Hindlimb muscle (tissue), 1 donor: ENCODE measurements at places on chromosomes 1 and 21.

DNA sequence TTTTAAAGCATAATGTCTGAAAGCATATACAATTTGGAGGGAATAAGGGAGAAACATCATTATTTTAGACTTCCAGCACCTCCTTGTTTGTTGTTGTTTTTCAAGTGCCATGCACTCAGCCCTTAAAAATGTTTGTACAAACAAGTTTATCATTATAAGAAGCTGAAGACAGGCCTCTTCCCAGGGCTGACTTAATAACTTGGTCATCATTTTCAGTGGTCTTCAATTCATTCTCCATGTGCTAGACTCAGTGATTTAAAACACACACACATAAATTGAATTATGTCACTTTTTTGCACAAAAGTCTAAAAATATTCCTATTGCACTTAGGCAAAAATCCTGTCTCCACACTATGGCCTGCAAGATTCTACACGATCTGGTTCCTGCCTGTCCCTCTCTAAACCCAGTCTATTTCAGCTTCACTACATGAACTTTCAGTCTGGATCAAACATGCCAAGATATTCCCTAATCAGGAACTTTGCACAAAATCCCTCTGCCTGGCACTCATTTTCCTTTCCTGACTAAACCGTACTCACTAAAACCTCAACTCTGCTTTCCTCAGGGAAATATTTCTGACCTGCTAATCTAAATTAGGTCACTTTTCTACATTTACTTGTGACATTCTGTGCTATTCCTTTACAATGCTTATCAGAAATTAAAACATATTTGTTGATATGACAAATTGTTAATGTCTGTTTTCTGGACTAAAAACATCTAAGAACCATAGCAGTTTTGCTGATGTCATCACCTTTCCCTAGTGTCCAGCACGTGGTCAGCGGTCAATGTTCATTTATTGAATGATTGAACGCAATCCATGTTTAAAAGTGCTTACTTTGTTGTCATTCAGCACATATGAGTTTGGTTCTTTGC is 14.8 kb upstream of the GBP5 start:
- no peak for DNase-seq

DNA sequence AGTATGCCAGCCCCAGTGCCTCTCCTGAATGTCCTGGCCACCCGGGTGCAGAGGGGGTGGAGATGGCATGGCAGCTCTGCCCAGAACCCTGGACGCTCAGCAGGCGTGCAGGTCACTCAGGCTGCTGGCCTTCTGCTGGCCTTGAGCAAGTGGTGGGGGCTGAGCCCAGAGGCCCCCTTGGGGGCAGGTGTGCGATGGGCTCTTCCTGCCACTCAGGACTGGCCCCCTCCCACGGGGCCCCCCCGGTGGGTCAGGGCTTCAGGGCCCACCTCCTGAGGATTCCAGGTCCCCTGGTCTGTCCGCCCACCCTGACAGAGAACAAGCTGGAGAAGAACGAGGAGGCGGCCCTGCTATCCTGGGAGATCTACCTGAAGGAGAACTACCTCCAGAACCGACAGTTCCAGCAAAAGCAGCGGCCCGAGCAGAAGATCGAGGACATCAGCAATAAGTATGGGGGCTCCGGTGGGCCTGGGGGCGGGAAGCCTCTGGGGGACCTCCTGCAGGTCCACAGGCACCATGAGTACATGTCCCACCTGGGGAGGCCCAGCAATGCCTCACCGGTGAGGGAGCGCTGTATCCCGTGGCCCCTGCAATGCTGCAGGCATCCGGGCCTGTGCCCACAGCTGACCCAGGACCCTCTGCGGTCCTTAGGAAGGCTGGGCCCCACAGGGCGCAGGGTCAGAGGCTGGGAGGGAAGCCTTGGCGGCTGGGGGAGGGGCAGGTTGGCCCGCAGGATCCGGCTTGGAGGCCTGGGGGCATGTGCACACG is 37.0 kb upstream of the LRRC3 start:
- DNase-seq: no peak

DNA sequence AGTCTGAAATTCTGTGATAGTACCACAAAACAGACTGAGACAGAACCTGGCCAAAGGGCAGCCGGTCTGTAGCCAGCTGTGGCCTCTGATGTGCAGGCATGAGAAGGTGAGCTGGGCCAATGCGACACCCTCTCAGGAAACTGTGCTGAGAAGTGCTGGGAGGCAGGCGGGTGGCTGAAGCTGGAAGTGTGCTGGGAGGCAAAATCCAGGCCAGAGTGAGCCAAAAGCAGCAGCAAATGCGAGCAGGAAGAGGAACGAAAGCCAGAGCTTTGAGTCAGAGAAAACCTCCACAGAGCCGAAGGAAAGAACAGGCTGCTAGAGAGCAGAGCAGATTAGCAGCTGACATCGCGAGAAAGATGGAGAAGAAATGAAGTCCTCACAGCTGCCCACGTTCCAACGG is 10.2 kb upstream of the ATP13A2 start:
- DNase-seq: no peak

DNA sequence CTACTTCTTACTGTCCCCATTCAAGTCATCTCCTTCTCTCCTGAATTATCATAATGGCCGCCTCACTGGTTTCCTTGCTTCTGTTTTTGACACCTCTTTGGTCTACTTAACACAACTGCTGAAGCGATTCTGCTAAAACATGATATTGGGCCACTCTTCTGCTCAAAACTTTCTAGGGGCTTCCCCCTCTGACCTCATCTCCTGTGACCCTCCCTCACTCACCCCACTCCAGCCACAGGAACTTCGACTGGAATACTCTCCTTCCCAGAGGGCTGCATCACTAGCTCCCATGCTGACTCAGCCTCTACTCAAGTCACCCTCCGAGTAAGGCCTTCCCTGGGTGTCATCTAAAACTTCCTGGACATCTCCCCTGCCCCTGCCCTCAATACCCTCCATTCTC is 35.7 kb downstream of the NRIP1 start:
- DNase-seq: no peak

- no peak for DNase-seq
Observed at GRCh38 chr1:98550076-98550475, 111.4 kb upstream of the SNX7 start.

DNA sequence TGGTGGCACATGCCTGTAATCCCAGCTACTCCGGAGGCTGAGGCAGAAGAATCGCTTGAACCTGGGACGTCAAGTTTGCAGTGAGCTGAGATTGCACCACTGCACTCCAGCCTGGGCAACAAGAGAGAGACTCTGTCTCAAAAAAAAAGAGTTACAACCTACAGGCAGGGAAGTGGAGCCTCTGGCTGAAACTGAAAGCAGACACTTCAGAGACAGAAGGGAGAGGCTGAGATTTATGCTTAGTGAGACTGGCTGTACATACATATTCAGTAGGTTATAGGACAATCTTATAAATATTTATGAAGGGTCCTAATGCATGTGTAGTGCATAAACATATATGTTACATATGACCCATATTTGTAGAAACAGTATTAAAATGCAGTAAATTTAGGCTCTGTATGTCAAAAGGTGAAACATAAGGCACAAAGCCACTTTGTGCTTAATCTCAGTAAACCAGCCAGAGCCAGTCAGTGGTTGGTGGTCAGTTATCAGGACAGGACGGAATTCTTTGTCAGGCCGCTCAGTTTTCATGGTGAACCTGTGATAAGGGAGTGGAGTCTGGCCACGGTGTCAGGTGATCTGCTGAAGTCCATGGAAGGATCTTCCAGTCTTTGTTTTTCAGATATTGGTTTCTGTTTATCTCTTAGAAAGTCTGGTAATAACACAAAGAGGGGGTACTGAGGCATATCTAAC is 13.7 kb downstream of the RHEX start:
- no peak for DNase-seq

- DNase-seq: no peak
Observed at GRCh38 chr1:45215485-45216199, 9.2 kb upstream of the ZSWIM5 start.

- no peak for DNase-seq
Observed at GRCh38 chr1:106924360-106924759, 132.1 kb upstream of the PRMT6 start.

- no peak for DNase-seq
Observed at GRCh38 chr1:161168906-161169305, 2.7 kb downstream of the PPOX start.

- DNase-seq: no peak
Observed at GRCh38 chr1:192485692-192486436, 89.7 kb upstream of the RGS1 start.

DNA sequence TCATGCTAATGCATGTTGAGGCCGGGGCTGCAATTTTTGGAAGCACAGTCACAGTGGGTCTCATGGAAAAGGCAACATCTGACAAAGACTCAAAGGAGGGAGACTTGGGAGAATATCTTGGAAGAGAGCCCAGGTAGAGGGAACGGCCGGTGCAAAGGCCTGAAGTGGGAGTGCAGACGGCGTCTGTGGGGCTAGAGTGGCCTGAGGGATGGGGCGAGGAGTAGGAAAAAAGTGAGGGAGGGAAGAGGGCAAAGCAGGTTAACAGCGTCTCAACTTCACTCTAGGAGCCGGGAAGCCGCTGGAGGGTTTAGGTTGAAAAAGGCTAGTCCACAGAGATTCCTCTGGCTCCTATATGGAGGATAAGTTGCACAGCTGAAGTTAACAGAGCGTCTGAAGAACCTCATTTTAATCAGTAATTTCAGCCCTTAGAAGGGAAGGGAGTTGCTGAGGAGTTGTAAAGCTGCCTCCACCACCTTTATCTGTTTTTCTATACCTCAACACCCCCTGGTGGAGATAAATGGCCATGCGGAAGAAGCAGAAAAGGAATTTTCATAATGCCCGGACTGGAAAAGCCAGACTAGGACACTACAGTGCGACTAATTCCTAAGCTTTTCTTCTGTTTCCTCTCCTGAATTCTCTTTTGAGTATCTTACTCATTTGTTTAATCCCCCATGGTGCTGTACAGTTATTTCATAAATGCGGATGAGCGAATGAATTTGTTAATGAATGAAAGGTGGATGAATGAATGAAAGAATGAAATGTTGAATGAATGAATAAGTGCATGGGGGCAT is 78.7 kb upstream of the ZNF281 start:
- peak; percentile 63 for DNase-seq

- DNase-seq: no peak
Observed at GRCh38 chr1:57712846-57713245, 289.0 kb upstream of the DAB1 start.

GRCh38 chr1:175023043-175023921 is at the start of gene MRPS14:
TSS of gene MRPS14 (minus strand) at chr1:175023425. CDS start at chr1:175023408, 17 bp downstream.
- DNase-seq: peak; percentile 100

GRCh38 chr1:162398999-162399580 is 12.8 kb downstream of the SH2D1B start:
- no peak for DNase-seq

GRCh38 chr1:248788327-248788726 is 32.8 kb upstream of the LYPD8 start:
- DNase-seq: no peak

DNA sequence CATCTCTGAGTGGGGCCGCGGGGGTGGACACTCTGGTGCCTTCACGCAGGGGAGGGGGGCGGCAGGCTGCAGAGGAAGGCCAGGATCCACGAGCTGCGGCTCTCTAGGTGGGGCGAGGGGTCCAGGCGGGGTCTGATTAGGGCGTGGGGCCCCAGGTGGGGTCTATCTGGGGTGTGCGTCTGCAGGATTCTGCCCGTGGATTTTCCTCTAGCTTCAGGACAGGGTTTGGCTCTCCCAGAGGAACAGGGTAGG is 6.3 kb downstream of the JMJD4 start:
- DNase-seq: no peak

GRCh38 chr1:18160290-18160942 is 52.8 kb downstream of the IGSF21 start:
- peak; percentile 27 for DNase-seq

GRCh38 chr1:239717097-239717917 is 330.9 kb downstream of the CHRM3 start:
- no peak for DNase-seq

DNA sequence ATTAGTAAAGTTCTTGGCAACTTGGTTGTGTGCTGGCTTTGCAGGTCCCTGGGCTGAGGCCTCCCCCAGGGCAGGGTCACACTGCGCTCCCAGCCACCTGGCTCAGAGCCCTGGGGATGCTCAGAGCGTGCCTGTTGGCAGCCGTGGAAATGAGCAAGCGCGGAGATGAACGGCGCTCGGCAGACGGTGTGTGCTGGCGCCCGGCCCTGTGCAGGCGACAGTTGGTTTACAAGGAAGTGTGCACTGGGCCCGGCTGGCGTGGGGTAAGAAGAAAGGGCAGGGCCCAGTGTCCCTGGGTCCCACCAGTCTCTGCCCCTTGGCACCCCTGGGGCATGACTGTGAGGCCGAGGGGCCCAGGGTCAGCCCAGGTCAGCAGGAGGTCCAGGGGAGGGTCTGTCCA is 25.7 kb upstream of the PEX10 start:
- DNase-seq: no peak

- no peak for DNase-seq
Observed at GRCh38 chr21:45823100-45823681, 158.4 kb upstream of the COL6A1 start.

GRCh38 chr1:227563324-227564201 is at the start of gene ZNF678:
TSS of gene ZNF678 (plus strand) at chr1:227563556. CDS start at chr1:227650992, 87,436 bp downstream.
- DNase-seq: peak; percentile 92

DNA sequence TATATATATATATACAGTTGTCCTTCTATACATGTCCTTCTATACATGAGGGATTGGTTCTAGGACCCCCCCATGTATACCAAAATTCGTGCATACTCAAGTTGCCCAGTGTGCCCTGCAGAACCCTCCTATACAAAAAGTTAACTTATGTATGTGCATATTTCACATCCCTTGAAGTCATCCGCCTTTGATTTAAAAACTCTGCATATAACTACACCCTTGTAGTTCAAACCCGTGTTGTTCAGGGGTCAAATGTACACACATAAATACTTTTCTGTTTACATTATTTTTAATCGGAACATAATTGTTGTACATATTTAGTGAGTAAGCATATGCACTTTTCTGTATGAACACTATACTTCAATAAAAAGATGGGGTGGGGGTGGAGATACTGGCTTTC is 7.7 kb upstream of the ABL2 start:
- DNase-seq: no peak

DNA sequence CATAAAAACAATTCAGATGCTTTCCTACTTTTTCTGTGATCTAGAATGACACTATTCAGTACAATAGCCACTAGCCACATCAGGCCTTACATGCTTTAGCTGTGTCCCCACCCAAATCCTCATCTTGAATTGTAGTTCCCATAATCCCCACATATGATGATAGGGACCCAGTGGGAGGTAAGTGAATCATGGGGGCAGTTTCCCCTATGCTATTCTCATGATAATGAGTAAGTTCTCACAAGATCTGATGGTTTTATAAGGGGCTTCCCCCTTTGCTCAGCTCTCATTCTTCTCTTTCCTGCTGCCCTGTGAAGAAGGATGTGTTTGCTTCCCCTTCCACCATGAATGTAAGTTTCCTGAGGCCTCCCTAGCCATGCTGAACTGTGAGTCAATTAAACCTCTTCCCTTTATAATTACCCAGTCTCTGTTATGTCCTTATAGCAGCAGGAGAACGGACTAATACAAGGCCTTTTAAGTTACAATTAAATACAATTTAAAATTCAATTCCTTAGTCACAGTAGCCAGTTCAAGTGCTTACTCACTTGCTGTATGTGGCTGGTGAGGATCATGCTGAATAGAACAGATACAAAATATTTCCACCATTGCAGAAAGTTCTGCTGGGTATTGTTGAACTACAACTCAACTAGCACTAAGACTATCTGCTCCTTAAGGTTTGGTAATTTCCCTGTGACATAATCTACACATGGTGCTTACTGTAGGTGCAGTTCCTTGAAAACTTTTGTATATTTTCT is 106.7 kb downstream of the SCMH1 start:
- no peak for DNase-seq

- DNase-seq: no peak
Observed at GRCh38 chr1:25020851-25021590, 90.9 kb upstream of the RUNX3 start.

- no peak for DNase-seq
Observed at GRCh38 chr1:27878039-27878438, 5.7 kb downstream of the THEMIS2 start.

GRCh38 chr1:56249234-56249633 is 330.1 kb downstream of the PLPP3 start:
- DNase-seq: no peak
